COR-L47 (cell line): ENCODE measurements at places on chromosomes 3 and 15.

DNA sequence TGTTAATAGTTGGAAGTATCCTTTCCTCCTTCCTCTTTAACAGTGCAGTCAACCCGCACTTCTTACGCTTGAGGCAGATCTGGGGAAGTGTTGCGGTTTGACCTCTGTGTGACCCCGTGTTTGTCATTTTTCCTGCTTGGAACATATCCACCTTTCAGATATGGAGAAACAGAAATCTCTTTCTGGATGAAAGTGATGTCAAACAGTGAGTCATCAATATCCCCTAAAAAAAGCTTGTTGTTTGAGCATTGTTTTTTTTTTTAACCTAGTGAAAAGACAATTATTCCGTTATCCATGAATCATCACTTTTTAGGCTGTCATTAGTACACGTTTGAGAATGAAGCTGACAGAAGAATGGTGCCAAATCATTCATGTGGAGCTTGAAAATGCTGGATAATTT, 293.7 kb downstream of the ARPP21 start:
- no peak for DNase-seq

GRCh38 chr3:9342696-9343095, 20.2 kb upstream of the THUMPD3 start:
- DNase-seq = no peak

GRCh38 chr3:36756269-36756668, 8.1 kb downstream of the DCLK3 start:
- DNase-seq = no peak

DNA sequence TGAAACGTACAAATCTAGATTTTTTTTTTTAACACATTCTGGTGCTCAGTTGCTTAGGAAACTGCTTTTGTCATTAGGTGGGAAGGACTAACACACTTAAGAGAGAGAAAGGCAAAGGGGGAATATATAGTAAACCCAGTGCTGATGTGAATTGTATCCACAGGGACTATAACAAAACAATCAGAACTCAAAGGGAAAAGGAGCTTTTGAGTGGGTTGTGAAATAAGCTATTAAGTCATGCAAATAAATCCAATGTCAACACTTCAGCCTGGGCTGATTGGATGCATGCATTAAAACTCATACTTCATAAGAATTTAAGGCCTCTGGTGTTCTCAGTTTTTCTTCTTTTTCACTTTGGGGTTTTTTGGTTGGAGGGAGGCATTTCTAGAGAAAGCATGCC, 628.9 kb downstream of the FHIT start:
- no peak for DNase-seq

GRCh38 chr3:197554196-197554561, 1.6 kb downstream of the BDH1 start:
- no peak for DNase-seq

DNA sequence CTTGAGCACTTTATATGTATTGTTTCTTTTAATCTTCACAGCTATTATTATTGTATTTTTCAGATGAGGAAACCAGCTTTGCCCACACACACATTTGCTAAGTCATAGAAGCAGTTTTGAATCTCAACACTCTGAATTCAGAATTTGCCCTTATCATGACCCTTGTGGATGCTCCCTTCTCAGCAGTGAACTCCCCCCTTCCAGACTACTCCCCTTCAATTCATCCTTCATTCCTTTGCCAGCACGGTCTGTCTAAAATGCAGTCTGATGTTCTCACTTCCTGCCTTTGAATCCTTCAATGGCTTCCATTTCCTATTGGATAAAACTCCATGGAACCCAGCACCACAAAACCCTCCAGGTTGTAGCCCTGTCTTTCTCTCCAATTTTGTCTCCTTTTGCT, 52.5 kb upstream of the TSC22D2 start:
- DNase-seq = no peak

- no peak for DNase-seq
These were observed 238.8 kb downstream of the RPLP1 start for GRCh38 chr15:69691307-69692015.
